ENCODE measurements at places on chromosomes 5 and 9.

GRCh38 chr5:131563434-131564228 lies 71.4 kb downstream of the RAPGEF6 start:
- no peak for DNase-seq

DNA sequence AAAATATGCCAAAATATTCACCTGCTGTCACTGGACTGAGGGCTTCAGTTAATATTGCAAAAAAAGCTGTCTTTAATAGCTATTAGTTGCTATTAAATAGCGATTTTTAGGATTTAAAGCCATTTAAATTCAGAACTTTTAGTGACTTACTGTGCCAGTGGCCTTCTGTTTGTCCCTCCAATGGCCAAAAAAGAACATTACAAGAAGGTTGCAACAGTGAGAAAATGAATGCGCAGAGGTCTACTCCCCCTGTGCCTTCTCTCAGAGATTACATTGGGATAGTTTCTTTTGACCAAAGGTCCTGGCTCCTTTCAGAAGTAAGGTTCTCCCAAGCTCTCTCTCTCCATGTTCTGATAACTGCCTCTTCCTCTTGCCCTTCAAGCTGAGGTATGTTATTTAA lies 930.3 kb upstream of the ARRDC3 start:
- no peak for DNase-seq

DNA sequence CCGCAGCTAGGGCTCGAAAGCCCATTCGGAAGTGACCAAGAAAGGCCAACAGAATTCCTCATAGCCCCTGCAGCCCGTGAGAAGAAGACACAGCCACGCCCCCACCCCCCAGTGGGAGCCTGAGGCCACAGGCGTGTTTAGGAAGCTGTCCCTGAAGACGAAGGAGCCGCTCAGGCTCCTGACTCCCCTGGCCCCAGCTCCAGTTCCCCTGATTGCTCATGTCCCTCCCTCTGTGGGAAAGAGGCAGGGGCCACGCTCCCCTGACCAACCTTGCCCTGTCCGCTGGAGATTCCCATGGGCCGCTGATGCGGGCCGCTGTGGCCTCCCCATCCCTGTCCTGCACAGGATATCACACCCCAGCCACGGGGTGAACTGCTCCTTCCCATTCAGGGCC lies 13.6 kb downstream of the ROPN1L start:
- no peak for DNase-seq

GRCh38 chr5:127068493-127069214 lies 4.6 kb downstream of the C5orf63 start:
- no peak for DNase-seq

GRCh38 chr5:90022002-90022710 lies 387.4 kb downstream of the CETN3 start:
- DNase-seq: no peak

DNA sequence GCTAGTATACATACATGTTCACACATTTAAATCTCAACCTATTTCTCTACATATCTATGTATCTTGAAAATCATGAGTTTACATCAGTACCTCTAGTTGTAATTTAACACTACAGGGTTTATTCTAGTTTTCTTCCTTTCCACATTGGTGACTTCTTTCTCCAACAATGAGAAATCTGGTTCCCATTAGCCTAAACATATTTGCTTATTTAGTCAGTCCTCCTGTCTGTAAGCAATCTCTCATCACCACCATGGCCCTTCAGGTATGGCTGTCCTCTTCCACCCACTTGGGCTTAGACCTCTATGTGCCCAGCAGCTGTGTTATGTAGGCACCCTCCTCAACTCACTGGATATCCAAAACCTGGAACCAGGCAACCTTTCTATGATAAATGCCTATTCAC lies 8.0 kb upstream of the SPATA31D1 start:
- no peak for DNase-seq

GRCh38 chr9:93671020-93671338 lies 94.6 kb downstream of the PHF2 start:
- peak; percentile 66 for DNase-seq

DNA sequence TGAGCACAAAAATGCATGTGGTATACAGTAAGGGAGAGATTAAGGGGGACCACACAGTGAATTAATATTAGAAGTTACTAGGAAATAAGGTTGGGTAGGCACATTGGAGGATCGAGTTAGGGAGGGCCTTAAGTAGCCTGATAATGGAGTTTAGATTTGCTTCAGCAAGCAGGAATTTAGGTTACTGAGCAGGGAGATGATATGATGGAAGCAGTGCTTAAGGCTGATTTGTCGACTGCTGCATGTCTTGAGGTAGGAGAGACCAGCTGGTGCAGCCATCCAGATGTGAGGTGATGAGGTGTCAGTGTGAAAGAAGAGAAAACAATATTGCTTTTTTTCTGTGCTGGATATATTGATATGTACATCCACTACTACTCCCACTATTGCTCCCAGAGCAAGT lies 55.2 kb upstream of the ACTBL2 start:
- no peak for DNase-seq

DNA sequence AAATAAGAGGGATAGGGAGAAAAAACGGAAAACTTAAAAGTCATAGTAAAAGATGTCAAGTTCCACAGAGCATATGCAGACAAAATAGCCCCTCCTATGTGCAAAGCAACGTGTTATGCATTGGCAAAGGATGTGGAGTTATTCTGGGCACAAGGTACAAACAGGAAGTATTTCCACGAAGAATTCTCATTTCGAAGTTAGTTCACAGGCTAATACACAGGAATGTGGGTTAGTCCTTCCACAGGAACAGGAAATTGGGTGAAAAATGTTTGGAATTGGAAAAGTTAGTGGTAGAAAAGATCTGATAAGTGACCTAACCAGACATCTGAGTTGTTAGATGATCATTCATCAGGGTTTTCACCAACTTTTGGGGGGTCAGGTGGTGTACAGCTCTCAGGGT lies 326.6 kb downstream of the EBF1 start:
- DNase-seq: no peak

GRCh38 chr5:38117784-38118479 lies 140.4 kb upstream of the EGFLAM start:
- no peak for DNase-seq

- no peak for DNase-seq
Measured at GRCh38 chr5:86878250-86878649, 260.5 kb downstream of the COX7C start.

- DNase-seq: peak; percentile 87
Measured at GRCh38 chr5:150486402-150487198, 21.3 kb upstream of the NDST1 start.

- no peak for DNase-seq
Measured at GRCh38 chr5:147693233-147693632, 89.3 kb downstream of the JAKMIP2 start.

- peak; percentile 91 for DNase-seq
Measured at GRCh38 chr9:12776513-12777055, 1.8 kb downstream of the LURAP1L start.

- no peak for DNase-seq
Measured at GRCh38 chr5:54177058-54177457, 133.3 kb downstream of the ARL15 start.

DNA sequence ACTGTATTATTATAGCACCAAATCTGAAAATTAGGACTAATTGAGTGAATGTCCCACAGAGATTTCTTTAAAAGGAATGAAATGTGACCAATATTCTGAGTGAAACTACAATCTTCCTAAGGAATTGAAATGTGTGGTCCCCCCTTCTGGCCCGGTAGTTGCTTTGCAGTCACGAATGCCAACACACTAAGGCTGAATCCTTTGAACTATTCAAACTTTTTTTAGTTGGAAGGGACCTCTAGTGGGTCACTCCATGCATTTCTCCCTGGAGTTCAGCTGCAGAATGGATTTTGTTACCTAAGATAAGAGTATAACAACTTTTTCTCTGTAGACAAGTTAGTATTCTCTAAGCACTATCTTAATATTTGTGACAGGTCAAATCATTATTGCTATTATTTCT lies 2.8 kb downstream of the CDH6 start:
- DNase-seq: no peak

DNA sequence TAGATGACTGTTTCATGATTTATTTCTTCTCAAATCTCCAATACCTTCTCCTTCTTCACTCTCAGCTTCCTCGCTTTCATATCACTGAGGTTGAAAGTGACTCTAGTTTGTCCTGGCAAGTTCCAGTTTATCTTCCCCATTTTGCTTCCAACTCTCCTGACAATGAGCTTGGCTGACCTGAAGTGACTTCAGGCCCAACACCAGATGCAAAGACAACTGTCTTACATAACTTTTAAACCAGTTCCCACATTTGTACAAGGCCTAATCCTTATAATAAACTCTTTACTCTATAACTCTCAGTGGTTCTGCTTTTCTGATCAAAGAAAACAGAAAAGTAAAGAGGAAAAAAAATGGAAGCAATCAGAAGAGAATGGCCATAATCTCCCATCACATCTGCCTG lies 22.0 kb downstream of the GNG10 start:
- no peak for DNase-seq

DNA sequence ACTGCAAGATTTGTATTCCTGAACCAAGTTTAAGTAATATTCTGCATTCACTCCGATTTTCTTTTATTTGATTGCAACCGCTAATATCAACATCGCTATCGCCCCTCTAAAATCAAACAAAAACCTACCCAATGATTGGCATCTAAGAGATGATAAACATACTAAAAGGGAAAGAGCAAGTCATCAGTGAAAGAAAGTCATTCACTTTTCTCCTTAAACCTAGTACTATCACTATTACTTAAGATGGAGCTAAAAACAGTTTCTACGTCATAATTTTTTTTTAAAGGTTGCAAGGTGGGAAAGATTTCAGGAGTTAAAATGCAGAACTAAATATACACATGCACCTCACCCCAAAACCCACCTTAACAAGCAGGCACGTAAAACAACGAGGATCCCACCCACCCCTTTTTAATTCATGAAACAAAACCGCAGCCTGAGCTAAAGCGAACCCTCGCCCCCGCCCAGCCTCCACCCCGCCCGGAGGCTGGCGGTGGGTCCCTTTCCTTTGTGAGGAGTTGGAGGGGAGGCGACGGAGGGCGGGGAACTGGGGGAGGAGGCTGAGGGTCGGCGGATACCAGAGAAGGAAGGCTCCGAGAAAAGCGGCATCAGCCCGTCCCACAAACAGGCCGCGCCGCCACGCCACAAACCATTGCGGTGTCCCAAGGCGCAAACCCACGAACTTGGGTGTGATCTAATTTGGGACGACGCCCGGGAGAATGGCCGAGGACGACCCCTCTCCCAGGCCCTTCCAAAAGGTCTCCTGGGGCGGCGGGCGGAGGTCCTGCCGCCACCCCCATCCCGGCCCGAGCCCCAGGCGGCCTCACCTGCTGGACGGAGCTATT lies 861 bp downstream of the UBQLN1 start:
- DNase-seq: peak; percentile 74

DNA sequence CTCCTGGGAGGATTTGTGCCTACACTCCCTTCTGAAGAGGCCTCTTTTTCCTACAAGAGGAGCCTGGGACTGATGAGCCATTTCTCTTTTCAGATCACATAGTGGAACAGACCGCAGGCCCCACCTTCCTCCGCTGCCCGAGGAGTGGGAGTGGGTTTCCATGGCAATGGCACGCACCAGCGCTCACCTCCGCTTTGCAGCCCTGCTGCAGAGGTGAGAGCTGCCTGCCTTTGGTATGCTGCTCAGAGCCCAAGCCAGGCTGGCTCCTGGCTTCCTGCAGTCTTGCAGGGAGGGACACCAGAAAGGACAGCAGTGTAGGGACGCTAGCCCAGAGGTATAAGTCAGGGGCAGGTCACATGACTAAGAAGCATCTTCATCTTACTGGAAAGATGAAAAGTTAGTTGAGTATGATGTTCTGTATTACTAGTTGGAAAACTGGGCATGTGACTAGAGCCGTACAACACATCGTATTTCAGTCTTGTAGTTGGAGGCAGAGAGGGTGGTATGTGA lies 12.4 kb downstream of the PTTG1 start:
- no peak for DNase-seq

DNA sequence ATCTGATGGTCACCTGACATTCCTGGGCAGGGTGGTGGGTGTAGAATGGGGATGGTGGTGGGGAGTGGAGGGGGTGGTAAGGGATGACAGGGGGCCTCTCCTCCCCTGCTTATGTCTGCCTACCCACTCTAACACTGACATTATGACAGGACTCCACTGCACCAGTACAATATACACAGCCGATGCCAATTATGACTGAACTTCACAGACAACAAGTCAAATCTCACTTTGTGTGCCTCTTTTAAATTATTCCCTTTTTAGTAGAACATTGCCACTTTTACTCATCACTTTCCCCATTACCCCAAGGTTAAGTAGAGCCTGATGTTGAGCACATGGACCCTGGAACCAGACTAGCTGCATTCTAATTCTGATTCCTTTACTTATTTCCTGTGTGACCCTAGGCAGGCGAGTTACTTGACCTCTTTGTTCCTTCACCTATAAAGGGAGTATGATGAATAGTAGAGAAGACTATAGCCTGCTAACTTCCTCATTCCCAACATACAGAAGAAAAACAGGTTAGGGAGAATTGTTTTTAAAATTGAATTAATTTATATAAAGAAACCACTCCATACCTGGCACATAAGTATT lies 464.7 kb downstream of the DMRT2 start:
- no peak for DNase-seq

- DNase-seq: no peak
Measured at GRCh38 chr9:120156376-120156775, 423.6 kb downstream of the CDK5RAP2 start.

- no peak for DNase-seq
Measured at GRCh38 chr5:158629591-158630312, 470.0 kb downstream of the EBF1 start.

GRCh38 chr5:139925216-139925562 lies 117.9 kb downstream of the NRG2 start:
- no peak for DNase-seq

DNA sequence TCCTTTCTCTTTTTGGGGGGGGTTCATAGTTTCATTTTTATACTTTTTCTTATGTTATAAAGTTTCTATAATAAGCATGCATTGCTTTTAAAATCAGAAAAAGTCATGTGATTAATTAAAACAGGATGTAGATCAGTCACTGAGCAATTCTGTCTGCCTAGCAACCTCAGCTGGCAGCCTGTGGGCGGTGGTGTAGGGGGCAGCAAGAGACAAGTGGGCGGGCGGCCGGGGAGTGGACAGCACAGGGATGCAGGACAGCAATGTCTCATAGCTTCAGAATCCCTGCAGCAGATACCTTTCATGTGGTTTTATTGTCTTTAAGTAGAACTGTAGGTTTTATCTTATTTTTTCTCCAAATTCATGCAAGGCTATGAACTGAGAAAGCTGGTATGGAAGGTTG lies 101.9 kb upstream of the S1PR3 start:
- no peak for DNase-seq

- peak; percentile 57 for DNase-seq
Measured at GRCh38 chr9:133103987-133104505, 17.0 kb downstream of the RALGDS start.

- no peak for DNase-seq
Measured at GRCh38 chr5:1127959-1128785, 16.3 kb upstream of the SLC12A7 start.

- peak; percentile 64 for DNase-seq
Measured at GRCh38 chr9:122265149-122265915, 650 bp downstream of the MRRF start.

GRCh38 chr9:107286057-107286456 lies 3.0 kb downstream of the RAD23B start:
- no peak for DNase-seq
